ENCODE measurements at places on chromosomes 12 and 14.

DNA sequence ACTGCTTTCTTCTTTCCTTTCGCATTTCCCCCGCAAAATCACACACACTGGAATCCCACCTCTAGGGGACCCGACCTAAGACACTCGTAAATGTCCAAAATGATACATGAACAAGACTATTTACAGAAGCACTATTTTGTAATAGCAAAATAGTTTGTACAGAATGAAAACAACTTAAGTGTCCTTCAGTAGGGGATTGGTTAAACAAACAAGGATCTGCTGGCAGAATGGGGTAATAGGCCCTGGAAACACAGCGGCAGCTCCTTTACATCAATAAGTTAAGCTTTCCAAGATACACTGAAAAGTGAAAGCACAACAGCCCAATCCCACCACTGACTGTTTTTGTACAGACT is 48.8 kb downstream of the LTBP2 start:
- DNase-seq = no peak

- no peak for DNase-seq
These were observed 5.0 kb downstream of the MGST1 start for GRCh38 chr12:16352481-16352880.

DNA sequence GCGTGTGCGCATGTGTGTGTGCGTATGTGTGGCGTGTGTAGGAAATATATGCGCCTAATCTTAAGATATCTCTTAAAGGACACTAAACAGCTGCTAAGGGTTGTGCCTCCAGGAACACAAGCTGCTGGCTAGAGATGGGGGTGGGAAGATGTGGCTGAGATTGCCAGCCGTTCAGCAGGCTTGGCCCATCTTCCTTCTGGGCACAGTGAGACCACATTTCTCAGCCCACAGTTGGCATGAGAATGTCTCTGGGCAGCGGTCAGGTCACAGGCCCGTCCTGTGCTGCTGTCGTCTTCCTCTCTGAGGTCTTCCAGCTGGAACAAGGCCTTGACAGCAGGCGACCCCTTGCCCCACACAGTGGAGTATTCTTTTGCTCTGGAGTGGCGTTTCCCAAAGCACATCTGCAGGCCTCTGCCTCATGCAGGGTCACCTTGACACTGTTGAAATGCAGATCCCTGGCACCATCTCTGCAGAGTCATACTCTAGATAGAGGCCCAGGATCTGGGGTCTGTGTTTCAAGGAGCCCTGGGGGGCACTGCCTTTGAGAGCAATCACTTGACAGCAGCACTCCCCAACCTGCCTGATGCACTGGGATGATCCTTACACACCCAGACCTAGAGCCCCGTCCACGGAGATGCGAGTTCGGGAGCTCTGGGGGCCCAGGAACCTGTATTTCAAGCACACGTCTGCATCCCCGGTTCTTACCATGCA is 335.5 kb upstream of the SFSWAP start:
- no peak for DNase-seq

- DNase-seq = no peak
These were observed 105.2 kb upstream of the RPH3A start for GRCh38 chr12:112686373-112686772.

- DNase-seq = no peak
These were observed 60.0 kb downstream of the HRK start for GRCh38 chr12:116821291-116821690.

- no peak for DNase-seq
These were observed 953.5 kb upstream of the MDGA2 start for GRCh38 chr14:48628870-48629269.

DNA sequence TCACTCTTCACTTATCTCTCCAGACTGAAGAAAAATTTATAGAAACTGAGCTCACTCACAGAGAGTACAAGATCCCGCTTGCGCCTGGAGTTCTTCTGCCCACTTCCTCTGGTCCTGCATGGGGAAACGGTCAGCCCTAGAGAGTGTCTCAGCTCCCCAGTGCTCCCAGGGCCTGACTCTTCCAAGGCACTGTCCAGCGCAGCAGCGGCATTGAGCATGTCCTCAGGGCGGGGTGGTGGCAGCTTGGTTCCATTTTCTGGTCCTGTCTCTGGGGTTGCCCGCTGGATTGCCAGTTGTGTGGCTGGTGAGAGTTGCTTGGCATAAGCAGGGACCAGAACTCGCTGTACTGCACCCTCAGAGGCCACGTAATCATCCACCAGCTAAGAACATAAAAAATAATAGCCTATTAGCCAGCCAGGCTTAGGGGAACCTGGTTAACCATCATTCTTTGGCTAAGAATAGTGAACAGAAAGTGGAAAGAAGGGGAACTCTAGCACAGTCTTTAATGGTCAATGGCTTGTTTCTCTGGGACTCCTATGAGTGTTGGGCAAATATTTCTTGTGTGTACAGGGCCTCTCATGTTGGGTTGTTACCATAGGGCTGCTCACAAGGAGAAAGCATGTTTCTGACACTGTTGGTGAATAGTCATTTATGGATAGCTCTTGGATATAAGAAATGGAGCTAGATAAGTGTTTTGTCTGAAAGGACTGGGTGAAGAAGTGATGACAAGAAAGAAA is 13.7 kb upstream of the AJUBA start:
- no peak for DNase-seq

GRCh38 chr14:101025696-101026095 is 122.2 kb upstream of the RTL1 start:
- no peak for DNase-seq

- no peak for DNase-seq
These were observed 6.0 kb downstream of the MTERF2 start for GRCh38 chr12:106980944-106981343.

- no peak for DNase-seq
These were observed 376.8 kb downstream of the PCNX1 start for GRCh38 chr14:71284048-71284447.

DNA sequence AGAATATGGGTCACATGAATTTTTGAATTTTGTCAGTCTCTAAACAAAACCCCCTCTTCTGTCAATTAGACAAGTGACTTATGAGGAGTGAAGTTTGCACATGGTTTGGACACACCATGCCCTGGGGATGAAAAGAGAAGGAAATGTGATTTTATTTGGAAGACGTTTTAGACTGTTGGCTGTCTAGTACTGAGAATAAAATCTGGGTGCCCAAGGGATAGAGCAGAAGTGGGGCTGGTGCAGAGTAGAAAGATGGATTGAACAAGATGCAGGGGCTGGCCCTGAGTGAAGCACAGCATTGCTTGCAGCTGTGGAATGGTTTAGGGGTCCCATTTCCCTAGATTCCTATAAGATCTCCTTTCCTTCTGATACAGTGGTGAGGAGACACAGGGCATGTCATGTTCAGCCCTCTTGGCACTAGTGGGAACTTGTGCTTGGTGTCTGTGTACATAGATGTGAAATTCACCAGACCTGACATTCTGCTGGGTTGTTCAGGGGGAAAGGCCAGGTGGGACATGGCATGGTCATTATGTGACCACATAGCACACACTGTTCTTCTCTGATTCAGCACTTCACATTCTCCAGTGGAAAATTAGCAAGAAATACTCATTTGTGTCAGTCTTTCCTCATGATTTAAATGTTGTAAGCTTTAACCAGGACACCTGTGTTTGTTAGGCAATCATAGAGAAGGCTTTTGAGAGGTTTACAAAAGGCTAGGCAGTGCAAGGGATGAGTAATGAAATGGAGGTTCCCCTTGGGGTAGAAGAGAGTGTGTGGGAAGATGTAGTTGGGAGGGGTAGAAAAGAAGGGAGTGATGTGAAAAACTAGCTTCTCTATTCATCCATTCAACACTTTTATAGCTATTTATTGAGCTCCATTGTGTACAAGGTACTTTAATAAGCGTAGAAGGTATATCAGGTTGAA is 202.3 kb upstream of the IGF1 start:
- DNase-seq = no peak

DNA sequence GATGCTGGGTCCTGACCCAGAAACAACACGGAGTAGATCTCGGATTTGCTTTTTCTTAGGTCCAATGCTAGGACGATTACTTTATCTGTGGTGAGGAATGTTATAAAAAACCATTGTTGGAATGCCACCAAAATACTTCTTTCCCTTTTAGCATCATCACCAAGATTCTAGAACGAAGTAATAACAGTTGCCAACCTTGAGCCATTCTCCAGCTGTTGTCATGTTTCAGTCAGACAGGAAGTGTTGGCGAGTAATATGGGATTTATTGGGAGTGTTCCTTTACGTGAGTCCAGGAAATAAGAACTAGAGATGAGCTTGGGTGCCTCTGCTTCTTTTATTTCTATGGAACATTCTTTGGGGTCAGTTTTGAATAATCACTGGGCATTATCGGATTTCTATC is 892.9 kb downstream of the DIO2 start:
- DNase-seq = no peak
